Lower lobe of right lung (tissue), 2 donors: ENCODE measurements at places on chromosomes 7 and 10. TPM values are rescaled to one million over a fixed set of nuclear protein-coding genes. Genes with fewer than 3 reads are reported as not detected.

GRCh38 chr7:142969183-142969582 is 7.0 kb upstream of the KEL start:
- DNase-seq, result no peak

DNA sequence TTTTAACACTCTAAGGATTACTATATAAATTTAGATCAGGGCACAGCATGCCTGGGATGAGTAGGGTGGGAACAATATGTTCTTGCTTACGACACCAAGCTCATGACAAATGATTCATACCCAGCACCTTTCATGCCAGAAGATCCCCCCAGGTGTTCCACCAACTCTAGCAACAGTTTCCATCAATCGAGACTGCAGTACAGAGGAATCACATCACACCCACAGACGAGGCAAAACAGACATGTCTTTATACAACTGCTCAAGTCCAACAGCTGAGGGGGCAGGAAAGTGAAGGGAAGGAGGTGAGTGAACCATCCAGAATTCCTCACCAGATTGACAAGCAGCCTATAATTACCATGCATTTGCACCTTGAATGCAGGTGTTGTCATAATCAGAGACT is 3.6 kb downstream of the SORCS1 start:
- DNase-seq, result no peak

POP7 gene
- 21.5 TPM for total RNA-seq

SPDYE6 gene
- total RNA-seq, result not detected
